NB4 (cell line): ENCODE measurements at places on chromosomes 2 and 18.

DNA sequence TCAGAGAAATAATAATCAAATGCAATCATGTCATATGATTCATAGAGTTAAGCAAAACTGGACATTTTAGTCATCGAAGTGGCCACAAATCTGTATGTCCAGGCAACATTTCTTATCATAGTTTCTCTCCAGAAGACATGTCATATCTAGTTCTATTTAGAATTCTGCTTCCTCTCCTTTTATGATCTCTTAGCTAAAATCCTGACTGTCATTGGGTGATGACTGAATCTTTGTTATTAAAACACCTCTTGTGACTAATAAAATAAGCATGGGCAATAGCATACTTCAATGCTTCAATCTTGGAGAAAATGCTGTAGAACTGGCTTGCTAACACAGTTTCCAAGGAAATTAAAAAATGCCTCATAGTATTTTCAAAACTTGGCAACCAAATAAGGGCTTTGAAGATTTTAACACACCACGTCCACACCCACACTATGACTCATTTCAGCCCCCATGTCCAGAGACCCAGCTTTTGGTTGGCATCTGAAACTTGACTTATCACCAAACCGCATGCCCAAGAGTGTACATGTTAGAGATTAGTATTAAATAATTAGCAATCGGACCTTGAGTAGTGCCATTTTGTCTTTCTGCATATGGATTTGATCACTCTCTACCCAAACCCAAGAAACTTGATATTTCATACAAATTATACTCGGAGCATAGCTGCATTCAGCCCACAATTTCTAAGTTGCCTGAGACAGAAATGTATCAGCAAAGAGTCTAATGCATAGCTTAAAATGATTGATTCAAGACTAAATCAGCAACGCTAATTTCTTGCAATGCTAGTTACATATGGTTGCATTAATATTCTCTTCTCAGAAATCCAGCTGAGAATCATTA, 106.5 kb upstream of the ETAA1 start:
- DNase-seq, result no peak

- DNase-seq, result peak; percentile 55
These were observed 132.3 kb downstream of the HDAC4 start for GRCh38 chr2:239268549-239268948.

DNA sequence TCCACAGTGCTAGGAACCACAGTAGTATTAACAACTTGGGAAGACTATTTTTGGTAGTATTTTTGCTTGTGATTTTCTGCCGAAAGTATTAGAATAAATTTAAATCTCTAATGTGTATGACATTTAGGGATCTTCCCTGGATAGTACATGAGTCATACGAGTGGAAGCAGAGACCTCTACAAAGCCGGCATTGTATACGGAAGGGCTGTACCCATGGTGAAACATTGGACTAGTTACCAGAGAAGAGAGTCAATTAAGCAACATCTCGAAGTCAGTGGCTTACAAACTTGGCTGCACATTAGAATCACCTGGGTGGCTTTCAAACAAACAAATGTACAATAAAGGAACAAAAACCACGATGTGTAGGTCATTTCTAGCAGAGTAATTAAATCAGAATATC, 1131.7 kb upstream of the LRRTM1 start:
- no peak for DNase-seq

- DNase-seq, result peak; percentile 8
These were observed 41.9 kb downstream of the ZNF521 start for GRCh38 chr18:25310045-25310444.

DNA sequence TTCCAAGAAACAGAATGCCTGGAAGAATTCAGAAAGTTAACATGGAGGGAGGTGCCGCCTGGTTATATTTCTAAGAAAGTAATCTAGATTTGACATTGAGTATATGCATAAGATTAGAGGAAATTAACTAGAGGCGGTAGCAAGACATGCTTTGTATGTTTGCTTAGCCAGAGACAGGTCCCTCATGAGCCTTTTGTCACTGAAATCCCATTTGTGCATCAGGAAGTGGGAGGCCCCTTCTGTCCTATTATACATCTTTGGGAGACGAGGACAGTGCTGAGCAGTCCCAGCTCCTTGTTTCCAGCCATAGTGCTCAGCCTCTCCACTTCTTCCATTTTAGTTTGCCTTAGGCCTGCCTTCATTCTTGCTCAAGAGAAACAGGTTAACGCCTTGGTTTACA, 115.4 kb upstream of the LHCGR start:
- no peak for DNase-seq

GRCh38 chr18:3093624-3094337, 80.8 kb upstream of the LPIN2 start:
- no peak for DNase-seq

- DNase-seq, result peak; percentile 82
These were observed 1.3 kb downstream of the CEP68 start for GRCh38 chr2:65057391-65058052.

DNA sequence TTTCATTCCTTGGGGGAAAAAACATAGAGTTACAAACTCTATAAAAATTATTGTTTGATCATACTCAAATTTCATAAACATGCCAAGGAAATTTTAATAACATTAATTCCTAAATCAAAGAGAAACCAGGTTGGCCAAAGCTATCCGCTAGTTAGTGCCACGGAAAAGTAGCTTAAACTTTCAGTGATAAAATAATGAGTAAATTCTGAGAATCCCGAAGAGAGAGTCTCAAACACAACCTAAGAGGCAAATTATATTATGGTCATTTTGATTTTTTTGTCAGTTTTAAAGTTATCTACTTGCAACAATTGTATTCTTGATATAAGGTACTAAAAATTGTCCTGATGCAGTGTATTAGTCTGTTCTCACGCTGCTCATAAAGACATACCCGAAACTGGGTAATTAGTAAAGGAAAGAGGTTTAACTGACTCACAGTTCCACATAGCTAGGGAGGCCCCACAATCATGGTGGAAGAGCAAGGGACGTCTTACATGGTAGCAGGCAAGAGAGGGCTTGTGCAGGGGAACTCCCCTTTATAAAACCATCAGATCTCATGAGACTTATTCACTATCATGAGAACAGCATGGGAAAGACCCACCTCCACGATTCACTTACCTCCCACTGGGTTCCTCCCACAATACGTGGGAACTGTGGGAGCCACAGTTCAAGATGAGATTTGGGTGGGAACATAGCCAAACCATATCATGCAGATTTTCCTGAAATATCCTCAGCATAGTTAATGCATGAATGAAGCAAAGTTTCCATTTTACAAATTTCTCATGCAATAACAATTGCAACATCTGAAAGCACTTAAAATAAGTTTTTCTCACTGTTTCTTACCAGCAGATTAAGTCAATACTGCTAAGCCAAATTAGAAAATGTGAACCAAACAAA, 205.9 kb upstream of the STK17B start:
- no peak for DNase-seq

- DNase-seq, result no peak
These were observed 21.2 kb downstream of the SCG2 start for GRCh38 chr2:223580951-223581350.

DNA sequence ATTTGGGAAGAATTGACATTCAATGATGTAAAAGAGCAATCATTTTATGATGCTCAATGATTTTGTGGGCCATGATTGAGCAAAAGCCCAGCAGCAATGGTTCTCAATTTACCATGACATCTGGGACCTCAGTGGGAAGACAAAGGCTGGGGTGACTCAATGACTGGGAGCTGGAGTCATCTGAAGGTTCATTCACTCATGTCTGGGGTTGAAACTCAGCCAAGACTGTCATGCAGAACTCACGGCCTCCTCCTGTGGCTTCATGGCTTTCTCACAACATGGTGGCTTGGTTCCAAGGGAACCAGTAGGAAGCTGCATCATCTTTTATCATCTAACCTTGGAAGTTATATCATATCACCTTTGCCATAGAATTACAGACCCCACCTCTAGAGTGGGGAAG, 45.1 kb upstream of the CD226 start:
- no peak for DNase-seq

DNA sequence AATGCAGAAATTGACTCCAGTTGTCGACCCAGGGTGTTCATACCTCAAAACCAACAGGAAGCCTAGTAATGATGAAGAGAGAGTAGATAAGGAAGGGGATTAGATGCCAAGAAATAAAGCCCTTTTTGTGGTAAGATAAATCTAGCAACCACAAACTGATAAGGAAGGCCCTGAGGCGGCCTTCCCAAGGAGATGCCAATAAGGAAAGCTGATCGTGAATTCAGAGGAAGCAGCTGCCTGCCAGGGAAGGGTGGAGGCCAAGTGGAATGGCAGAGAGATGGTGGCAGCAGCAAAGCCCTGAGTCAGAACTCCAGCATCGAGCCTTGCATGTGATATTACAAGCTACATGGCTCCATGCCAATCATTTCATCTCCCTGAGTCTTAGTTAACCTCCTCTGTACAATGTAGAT, 126.3 kb downstream of the IRS1 start:
- DNase-seq, result no peak

DNA sequence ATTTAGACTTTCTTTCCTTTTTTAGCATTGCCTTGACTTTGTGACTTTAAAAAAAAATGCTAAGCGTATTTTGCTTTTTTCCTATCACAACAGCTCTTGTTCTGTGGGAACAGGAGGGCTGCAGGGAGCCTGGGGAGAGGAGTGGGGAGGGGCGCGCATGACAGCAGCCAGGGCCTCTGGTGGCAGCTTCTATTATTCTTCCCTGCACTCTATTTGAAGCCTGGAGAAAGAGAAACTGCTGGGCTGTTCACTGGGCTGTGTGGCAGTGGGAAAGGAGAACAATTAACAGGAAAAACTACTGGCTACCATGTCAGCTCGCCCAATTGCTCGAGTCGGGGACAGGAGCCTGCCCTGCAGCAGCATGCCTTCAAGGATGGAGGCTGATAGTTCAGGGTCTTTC, 119.0 kb upstream of the ZBTB14 start:
- no peak for DNase-seq

DNA sequence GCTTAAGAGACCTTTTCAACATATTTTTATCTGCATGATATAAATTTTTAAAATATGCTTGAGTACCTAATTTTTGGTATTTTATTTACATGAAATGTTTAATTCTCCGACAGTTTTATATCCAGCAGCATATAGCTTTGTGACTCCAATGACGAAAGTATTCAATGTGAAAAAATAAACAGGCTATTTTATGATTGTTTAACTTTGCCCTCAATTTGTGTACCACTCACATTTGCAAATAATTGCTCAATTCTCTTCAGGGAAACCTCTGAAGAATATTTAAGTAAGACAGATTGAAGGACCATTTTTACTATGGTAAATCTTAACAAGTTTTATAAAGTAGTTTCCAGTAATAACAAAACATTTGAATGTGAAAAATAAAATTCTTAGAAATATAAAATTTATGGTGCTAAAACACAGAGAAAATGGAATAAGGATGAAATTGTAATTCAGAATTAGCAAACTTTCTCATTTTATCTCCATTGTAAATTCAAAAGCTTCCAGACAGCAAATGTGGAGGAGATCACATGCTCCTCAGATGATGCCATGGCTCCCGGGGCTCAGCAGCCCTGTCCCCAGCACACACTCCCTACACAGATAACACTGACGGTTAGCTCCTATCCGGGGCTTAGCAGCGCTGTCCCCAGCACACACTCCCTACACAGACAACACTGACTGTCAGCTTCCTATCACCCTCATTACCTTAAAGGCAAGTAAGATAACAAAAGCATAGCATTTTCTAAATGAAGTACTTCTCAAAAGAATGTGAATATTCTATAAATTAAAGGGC, 39.7 kb downstream of the SH3YL1 start:
- no peak for DNase-seq

GRCh38 chr2:222319586-222320435, 21.0 kb upstream of the PAX3 start:
- DNase-seq, result peak; percentile 84

DNA sequence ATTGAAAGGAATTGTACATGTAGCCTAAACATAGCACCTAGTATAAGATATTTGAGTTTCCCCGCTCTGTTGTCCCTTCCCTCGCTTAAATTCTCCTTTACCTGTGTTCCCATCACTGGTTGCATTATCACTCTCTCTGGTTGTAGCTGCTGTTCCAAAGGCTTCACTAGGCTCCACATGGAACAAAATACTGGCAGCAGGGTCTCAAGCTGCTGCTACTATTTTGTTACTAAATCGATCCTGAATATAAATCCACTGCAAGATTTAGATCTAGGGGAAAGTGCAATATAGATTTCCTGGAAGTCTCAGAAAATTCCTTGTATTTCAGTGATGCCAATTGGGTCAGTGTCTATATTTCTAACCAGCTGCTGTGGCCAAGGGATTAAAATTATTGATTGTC, 443.5 kb downstream of the SATB2 start:
- DNase-seq, result no peak

- no peak for DNase-seq
These were observed 337.8 kb upstream of the CDH2 start for GRCh38 chr18:28514699-28515098.

DNA sequence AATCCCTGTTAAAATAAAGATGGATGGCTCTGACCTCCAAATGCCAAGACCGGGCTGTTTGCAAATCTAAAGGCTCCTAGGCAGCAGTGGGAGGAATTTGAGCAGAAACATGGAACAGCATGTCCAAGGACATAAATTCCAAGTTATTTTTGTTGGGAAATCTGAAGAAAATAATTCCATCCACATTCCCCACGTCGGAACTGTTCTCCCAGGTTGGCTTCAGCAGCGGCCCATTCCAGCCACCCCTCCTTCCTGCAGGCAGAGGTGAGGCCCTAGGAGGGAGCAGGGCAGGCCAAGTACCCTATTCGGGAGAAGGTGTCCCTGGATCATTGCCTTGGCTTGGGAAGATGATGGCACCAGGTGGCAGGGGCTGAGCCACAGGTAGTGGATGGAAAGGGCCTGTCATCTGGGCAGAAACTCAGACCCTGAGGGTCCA, 117.1 kb downstream of the CAPN13 start:
- no peak for DNase-seq

DNA sequence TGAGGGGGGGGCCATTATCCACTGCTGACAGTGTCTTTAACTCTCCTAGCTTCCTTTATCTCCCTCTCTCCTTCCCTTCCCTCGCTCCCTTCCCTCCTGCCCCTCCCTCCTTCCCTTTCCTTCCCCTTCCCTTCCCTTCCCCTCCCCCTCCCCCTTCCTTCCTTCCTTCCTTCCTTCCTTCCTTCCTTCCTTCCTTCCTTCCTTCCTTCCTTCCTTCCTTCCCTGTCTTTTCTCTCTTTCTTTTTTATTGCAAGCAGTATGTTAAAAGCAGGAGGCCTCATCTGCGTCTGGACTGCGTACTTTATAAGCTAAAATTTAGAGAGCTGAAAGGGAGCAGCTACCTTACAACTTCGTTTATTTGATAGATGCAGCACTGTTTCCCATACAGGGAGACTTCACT, 105.7 kb upstream of the PXDN start:
- no peak for DNase-seq

GRCh38 chr2:236765478-236765877, 195.9 kb downstream of the ACKR3 start:
- DNase-seq, result no peak

GRCh38 chr2:139162957-139163356, 382.8 kb upstream of the NXPH2 start:
- DNase-seq, result no peak

GRCh38 chr18:25171334-25171733, 180.6 kb downstream of the ZNF521 start:
- no peak for DNase-seq

GRCh38 chr2:105813045-105813315, 68.3 kb downstream of the NCK2 start:
- DNase-seq, result no peak

- no peak for DNase-seq
These were observed 238.2 kb downstream of the LDLRAD4 start for GRCh38 chr18:13456736-13457271.
